ENCODE measurements at places on chromosomes 12 and 14. TPM values are rescaled to one million over a fixed set of nuclear protein-coding genes. Genes with fewer than 3 reads are reported as not detected.

DNA sequence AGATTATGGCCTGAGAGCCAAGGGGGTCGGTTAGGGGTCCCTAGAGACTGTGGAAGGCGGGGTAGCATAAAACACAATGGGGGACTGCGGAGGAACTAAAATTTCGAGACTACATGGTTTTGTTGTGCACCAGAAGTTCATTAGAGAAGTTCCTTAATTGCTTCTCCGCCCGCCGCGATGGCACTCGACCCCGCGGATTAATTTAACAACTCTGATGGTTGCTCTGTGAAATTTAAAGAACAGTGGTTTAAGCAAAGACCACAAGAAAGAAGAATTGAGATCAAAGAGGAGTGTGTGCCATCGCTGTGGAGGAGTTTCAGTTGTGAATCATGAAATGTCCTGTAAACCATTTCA lies 1.4 kb upstream of the CCDC88C start:
- H3K4me3 ChIP-seq = peak overlapping the region; percentile 81
- H3K27me3 ChIP-seq = no peaks in the 10 kb centered on the region
- no peaks in the 10 kb centered on the region for H3K36me3 ChIP-seq
- no peak for DNase-seq
- H3K4me1 ChIP-seq = peaks cover 33% of the 10 kb centered on the region
- H3K27ac ChIP-seq = no peak overlapping the region

The NGB gene
- total RNA-seq = not detected

The BMP4 gene
- 1.3 TPM for total RNA-seq

- peaks cover 22% of the 10 kb centered on the region for H3K4me1 ChIP-seq
- H3K27ac ChIP-seq = no peak overlapping the region
- no peak for DNase-seq
- H3K4me3 ChIP-seq = no peak overlapping the region
- peaks cover 22% of the 10 kb centered on the region for H3K27me3 ChIP-seq
Measured at GRCh38 chr12:132277374-132277941, 51.9 kb downstream of the GALNT9 start.
